ENCODE measurements at places on chromosomes 4 and X.

DNA sequence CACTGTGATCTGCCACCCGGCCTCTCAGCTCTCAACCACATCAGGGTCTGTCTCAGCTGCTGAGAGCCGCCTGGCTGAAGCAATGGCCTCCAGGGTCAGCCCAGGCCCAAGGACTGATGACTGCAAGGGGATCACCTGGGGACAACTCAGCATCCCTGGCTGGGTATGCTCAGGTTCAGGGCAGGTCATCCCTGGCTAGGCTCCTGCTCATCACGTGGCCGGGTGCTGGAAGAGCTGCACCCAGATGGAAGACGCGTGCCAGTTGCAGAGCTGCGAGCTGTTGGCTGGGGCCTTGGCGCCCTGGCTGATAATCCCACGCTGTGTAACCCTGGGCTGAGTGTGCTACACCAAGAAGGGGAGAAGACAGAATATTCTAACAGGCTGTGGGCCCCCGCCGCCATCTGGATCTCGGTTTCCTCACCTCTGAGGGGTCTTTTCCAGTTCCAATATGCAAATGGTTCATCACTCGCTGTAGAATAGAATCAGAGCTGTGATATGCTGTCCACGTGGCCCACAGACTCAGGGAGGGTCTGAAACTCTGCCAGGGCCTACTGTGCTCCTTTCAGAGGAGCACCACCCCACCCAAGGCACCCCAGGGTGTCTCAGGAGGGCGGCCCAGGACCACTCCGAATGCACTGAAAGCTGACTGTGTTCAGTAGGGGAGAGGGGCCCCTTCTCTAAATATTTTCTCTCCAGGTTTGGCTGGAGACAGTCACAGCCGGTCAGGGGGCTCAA is 338.8 kb downstream of the BCOR start:
- DNase-seq: no peak

DNA sequence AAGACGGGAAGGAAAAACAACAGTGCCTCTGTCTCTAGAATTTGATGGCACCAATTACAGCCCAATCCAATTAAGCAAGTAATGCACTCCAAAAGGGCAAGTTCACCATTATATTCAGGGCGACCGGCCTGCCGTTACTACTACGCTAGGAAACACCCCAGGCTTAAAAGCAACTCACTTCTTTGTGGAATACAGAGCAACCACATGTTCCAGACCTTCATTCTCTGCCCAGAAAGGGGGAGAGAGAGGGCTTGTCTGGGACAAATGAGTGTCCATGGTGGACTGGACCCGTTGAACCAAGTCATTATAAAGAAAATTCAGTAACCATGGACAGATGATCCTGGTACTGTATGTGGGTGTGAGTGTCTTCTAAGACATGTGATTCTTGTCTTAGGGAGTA is 1.6 kb downstream of the KDR start:
- DNase-seq: no peak

DNA sequence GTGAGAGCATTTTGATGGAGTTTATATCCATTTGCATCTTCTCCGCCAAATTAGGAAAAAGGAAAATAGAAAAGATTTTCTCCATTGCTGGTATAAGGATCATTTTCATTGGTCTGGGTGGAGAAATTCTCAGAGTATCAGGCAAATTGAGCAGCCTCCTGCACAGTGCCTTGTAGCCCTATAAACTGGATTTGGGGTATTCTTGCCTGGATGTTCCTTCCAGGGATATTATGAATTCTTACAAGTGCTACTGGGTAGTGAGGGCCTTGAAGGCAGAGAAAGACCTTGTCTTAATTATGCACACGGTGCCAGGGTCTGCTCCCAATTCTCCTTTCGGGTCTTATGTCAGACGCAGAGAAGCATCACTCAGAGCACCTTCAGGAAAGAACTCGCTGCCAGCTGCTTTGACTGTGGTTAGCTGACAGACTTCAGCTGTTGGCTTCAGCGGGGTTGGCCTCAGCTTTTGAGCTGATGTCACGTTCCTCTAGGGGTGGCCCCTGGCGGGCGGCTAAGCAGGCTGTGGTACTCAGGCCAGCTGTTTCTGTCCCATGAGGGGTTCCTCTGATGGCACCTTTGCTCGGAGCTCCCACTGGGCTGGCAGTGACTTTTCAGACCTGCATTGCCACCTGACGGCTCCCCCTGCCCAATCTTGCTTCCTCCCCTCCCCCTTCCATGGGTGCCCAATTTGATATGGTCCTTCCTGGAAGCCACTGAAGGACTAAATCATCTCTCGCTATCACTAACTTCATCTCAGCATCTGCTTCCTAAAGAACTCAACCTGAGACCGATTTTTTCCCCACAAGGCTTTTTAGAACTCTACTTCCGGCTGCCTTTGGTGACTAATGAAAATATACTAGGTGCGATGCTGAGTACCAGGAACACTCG is 519.5 kb downstream of the BCOR start:
- DNase-seq: peak; percentile 24

- no peak for DNase-seq
Measured at GRCh38 chrX:100995469-100995868, 26.0 kb downstream of the ARL13A start.

DNA sequence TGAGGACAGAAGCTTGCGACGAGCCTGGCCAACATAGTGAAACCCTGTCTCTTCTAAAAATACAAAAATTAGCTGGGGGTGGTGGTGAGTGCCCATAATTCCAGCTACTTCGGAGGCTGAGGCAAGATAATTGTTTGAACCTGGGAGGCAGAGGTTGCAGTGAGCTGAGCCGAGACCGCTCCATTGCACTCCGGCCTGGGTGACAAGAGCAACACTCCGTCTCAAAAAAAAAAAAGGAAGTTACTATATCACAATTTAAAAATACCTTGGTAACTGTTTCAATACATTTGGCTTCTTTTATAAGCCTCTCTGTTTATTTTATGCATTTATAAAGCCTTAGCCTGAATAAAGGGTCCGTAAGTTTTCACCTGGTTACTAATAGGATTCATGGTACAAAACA is 46.6 kb upstream of the CHRNA9 start:
- no peak for DNase-seq

DNA sequence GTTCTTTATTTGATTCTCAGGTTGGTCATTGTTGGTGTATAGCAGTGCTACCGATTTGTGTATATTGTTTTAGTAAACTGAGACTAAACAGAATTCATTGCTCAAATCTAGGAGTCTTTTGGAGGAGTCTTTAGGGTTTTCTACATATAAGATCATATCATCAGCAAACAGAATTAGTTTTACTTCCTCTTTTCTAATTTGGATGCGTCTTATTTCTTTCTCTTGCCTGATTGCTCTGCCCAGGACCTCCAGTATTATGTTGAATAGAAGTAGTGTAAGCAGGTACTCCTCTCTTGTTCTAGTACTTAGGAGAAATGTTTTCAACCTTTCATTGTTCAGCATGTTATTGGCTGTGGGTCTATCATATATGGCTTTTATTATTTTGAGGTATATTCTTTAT is 92.6 kb downstream of the IQCM start:
- no peak for DNase-seq

- DNase-seq: no peak
Measured at GRCh38 chrX:19695884-19696283, 180.6 kb upstream of the MAP3K15 start.

DNA sequence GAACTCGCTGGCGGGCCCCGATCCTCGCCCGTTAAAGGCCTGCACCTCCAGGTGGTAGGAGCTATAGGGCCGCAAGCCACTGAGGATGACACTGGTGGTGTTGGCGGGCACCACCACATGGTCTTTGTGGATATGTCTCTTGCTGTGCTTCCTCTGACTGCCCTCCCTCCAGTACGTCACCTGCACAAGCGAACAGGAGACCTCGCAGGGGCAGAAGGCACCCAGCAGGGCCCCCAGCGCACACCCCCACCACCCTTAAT is 20.7 kb downstream of the L1CAM start:
- DNase-seq: no peak

GRCh38 chr4:26701786-26702227 is 117.9 kb downstream of the TBC1D19 start:
- DNase-seq: no peak

GRCh38 chr4:26081795-26082498 is 167.9 kb downstream of the SMIM20 start:
- no peak for DNase-seq

GRCh38 chr4:99817309-99817890 is 773 bp downstream of the DAPP1 start:
- no peak for DNase-seq

DNA sequence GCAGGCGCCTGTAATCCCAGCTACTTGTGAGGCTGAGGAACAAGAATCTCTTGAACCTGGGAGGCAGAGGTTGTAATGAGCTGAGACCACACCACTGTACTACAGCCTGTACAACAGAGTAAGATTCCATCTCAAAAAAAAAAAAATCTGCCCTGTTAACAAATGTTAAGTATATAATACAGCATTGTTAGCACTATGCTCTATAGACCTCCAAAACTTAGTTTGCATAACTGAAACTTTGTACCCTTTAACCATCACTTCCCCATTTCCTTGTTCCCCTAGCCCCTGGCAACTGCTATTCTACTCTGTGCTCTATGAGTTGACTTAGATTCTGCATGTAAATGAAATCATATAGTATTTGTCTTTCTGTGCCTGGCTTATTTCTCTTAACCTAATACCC is 76.7 kb downstream of the TAB3 start:
- DNase-seq: no peak

GRCh38 chr4:138204507-138204906 is 37.6 kb downstream of the SLC7A11 start:
- no peak for DNase-seq

DNA sequence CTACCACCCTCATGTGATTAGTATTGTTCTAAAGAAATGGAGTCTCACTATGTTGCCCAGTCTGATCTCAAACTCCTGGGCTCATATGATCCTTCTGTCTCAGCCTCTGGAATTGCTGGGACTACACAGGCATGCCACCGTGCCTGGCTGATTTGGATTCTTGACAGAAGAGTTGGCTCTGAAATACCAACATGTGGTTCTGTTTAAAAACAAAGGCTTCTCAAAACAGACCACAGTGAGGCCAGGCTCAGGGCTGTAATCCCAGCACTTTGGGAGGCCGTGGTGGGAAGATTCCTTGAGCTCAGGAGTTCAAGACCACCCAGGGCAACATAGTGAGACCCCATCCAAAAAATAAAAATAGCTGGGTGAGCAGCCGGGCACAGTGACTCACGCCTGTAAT is 126.7 kb downstream of the DHRSX start:
- no peak for DNase-seq

GRCh38 chr4:128751354-128751753 is 58.1 kb upstream of the JADE1 start:
- no peak for DNase-seq

- DNase-seq: no peak
Measured at GRCh38 chr4:14877246-14878225, 124.7 kb upstream of the CPEB2 start.

GRCh38 chr4:105598787-105599186 is 46.4 kb downstream of the ARHGEF38 start:
- DNase-seq: no peak

GRCh38 chr4:37674439-37674838 is 11.7 kb downstream of the RELL1 start:
- DNase-seq: no peak

DNA sequence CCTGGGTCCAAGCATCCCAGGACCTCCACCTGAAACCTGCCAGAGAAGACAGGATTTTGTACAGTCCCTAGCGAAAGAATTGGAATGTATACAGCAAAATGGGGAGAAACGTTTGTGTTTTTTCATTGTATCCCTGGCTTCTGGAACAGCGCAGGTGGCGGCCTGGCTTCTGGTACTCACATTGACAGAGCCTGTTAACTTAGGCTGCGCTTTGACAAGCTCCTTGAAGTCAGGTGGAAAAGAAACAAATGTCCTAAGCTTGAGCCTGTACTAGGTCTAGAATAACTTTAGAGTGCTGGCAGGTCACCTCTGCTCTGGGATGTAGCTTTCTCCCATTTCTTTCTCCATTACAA is 343.7 kb upstream of the KLF3 start:
- DNase-seq: no peak

DNA sequence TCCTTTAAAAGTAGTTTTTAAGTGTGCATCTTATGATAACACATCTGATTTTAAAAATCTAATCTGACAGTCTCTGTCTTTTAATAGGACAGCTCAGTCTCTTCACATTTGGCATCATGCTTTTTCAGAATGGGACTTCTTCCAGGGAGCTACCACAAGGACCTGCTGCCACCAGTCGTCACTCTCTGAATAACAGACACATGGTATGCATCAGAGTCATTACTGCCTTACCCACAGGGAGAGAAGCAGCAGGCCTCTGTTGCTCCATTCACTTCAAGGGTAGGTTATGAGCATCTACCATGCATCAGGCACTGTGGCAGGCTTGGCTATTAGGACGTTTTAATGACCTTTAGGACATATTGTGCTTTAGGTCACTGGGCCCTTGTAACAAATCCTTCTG is 50.0 kb upstream of the AFAP1 start:
- no peak for DNase-seq

GRCh38 chrX:154140206-154140605 is 3.8 kb upstream of the OPN1LW start:
- DNase-seq: no peak

DNA sequence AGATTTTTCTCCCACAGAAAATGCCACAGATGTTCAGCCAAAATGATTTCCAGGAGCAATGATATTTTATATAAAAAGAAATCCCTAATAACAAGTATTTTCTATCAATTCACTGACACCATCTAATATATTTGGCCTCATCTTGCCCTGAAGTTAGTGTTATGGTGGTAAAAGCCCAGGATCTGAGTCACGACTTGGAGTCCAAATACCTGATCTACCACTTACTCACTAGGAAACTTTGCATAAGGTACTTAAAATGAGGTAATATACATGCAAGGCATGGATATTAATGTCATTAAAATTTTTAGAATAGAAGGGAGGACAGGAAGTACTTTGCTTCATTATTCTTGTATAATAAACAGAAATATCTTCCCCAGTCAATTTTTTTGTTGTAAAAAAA is 16.3 kb downstream of the PPP3CA start:
- no peak for DNase-seq

DNA sequence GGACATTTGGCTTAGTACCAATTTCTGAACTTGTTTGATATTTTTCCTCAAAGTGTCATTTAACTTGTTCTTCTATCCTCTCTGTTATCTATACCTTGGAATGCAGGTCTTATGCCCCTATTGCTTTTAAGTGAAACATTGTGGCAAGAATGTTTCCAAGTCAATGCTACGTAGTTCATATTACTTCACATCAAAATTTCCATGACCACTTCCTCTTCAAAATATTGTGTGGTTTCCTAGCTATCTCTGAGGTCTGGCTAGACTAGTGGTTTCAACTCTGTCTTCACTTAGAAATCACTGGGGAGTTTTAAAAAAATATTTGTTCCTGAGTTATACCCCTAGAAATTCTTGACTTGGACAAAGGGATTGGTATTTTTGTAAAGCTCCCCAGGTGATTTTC is 20.2 kb upstream of the RASGEF1B start:
- no peak for DNase-seq

- no peak for DNase-seq
Measured at GRCh38 chrX:489820-490219, 103.1 kb upstream of the PPP2R3B start.

Measured in stimulated activated CD4-positive, alpha-beta T cell treated with anti-CD3 and anti-CD28 coated beads, Interleukin-15, amount 100 ng/mL, for 1 hour (primary cell).